Colonic mucosa (tissue), 4 donors: ENCODE measurements at places on chromosomes 4 and X. TPM values are rescaled to one million over a fixed set of nuclear protein-coding genes. Genes with fewer than 3 reads are reported as not detected.

GRCh38 chr4:153008578-153009199 lies 72.6 kb downstream of the FHDC1 start:
- no peaks in the 10 kb centered on the region for H3K36me3 ChIP-seq
- H3K27ac ChIP-seq, result no peak overlapping the region
- no peaks in the 10 kb centered on the region for H3K4me1 ChIP-seq
- DNase-seq, result no peak

GRCh38 chr4:46372878-46373277 lies 17.1 kb downstream of the GABRA2 start:
- no peaks in the 10 kb centered on the region for H3K4me1 ChIP-seq
- H3K4me3 ChIP-seq, result no peak overlapping the region
- H3K36me3 ChIP-seq, result no peaks in the 10 kb centered on the region
- no peaks in the 10 kb centered on the region for H3K27me3 ChIP-seq

DNA sequence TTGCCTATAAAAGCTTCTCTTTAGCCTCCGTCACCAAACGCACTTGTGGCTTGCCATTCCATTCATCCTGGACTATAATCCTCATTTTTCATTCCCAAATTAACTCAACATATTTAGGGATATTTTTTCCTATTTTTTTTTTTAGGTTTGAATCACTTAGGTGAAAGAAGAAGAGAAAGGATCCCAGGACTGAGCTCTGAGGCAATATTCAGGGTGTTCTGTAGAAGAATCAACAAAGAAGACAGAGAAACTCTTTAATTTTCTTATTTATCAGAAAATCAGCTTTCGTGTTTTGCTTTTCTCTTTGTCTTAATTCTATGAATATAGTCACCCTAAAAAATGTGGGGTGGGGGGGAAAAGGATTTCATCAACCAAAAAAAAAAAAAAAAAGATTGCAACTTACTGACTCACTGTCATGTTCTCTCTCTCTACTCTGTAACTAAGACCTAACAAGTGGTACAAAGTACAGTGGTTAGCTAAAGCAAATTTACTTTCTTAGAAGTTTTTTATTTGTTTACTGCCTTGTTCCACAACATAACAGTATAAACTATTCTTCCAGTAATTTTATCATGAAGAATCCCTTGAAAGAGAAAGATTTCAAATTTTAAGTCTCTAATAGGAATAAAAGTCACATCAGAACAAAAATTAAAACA lies 272.0 kb downstream of the DHX15 start:
- H3K4me3 ChIP-seq, result no peak overlapping the region
- no peaks in the 10 kb centered on the region for H3K36me3 ChIP-seq
- DNase-seq, result no peak
- H3K4me1 ChIP-seq, result no peaks in the 10 kb centered on the region
- no peak overlapping the region for H3K27ac ChIP-seq
- no peaks in the 10 kb centered on the region for H3K27me3 ChIP-seq

DNA sequence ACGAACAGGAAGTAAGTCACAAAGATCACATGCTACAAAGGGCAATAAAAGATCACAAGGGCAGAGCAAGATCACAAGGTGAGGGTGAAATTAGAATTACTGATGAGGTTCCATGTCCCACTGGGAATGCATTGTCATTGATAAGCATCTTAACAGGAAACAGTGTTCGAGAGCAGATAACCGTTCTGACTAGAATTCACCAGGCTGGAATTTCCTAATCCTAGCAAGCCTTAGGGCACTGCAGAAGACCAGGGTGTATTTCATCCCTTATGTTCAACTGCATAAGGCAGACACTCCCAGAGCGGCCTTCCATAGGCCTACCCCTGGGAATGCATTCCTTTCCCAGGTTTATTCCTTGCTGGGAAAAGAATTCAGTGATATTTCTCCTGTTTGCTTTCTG lies 980.6 kb upstream of the LCORL start:
- H3K27me3 ChIP-seq, result no peaks in the 10 kb centered on the region
- H3K4me1 ChIP-seq, result no peaks in the 10 kb centered on the region
- no peak overlapping the region for H3K4me3 ChIP-seq
- no peaks in the 10 kb centered on the region for H3K36me3 ChIP-seq

DNA sequence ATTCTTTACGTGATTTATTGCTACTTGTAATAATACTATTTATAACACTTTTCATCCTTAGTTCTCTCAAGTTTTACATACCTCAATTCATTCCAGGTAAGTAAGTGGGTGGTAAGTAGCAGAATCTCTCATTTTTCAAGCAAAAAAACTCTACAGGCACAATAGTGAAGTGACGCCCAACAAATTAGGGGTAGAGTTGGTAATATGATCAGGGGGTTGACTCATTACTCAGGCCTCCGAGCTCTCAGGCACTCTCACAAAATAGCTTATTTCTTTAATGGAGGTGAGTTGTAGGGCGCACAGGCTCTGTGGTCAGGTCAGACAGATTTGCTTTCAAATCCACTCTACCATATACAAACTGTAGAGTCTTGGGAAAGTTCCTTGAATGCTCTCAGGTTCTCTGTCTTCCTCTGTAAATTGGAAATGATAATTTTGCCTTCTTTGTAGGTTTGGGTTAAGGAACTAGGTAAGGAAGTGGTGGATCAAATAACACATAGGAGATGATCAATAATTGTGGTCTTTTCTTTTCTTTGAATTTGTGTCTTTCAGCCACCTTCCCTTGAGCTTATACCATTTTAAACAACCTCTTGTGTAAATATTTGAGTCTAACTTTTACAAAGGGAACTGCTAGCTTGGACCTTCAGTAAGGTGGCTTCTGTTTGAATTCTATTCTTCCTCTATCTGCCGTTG lies 134.9 kb upstream of the LEF1 start:
- no peaks in the 10 kb centered on the region for H3K27me3 ChIP-seq
- H3K27ac ChIP-seq, result no peak overlapping the region
- DNase-seq, result no peak

DNA sequence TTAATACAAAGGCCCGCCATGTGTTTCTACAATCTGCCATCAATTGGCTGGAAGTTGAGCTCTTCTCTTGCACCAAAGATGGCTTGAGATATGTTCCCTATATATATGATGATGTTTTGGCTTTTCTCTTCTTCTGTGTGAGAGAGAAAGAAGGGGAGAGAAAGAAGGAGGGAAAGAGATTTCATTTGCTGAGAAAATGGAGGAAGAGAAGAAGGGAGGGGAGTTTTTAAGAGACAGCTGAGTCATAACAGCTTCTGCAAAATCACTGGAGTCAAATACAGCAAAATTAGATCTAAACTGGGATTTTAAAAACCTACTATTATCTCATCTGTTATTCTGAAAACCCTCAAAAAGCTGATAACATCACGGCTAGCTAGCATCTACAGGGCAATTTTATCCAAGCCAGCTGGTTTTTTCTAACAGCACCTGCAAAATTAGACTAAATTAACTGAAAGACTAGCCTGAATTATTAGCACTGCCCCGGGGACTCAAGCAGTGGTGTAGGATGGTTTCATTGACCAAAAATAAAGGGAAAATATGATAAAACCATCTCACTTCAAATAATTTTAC lies 647.6 kb upstream of the ACTRT1 start:
- H3K27me3 ChIP-seq, result no peaks in the 10 kb centered on the region
- no peak for DNase-seq
- H3K4me1 ChIP-seq, result no peaks in the 10 kb centered on the region
- H3K27ac ChIP-seq, result no peak overlapping the region

DNA sequence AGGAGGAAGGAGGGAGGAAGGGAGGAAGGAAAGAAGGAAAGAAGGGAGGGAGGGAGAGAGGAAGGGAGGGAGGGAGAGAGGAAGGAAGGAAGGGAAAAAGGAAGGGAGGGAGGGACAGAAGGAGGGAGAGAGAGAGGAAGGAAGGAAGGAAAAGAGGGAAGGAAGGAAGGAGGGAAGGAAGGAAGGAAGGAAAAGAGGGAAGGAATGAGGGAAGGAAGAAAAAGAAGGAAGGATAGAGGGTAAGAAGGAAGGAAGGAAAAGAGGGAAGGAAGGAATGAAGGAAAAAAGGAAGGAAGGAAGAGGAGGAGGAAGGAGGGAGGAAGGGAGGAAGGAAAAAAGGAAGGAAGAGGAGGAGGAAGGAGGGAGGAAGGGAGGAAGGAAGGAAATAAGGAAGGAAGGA lies 796.8 kb downstream of the ARAP2 start:
- H3K27me3 ChIP-seq, result no peaks in the 10 kb centered on the region
- no peak overlapping the region for H3K27ac ChIP-seq
- H3K36me3 ChIP-seq, result no peaks in the 10 kb centered on the region
- DNase-seq, result no peak

DNA sequence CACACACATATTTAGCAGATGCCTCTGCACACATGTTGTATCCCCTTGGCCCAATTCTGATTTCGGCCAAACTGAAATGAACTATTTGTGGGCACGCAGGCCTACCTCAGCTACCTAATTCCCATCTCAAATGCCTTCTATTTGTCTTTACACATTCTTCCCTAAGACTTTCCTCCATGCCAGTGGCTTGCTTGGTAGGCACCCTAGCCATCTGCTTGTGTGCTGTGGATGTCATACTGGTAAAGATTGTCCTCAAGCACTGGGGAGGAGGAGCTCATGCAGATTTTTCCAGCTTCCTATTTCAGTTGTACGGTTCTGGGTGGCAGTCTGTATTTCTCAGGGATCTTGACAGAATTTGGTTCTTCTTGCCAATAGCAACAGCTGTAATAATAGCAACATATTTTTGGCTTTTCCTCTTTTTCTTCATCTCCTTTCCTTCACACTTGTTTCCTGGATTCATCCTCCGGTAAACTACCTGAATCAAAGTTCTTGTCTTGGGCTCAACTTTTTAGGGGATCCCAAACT lies 514.3 kb downstream of the ADGRL3 start:
- no peaks in the 10 kb centered on the region for H3K36me3 ChIP-seq
- no peak overlapping the region for H3K4me3 ChIP-seq
- no peaks in the 10 kb centered on the region for H3K4me1 ChIP-seq
- H3K27me3 ChIP-seq, result no peaks in the 10 kb centered on the region
- no peak for DNase-seq

DNA sequence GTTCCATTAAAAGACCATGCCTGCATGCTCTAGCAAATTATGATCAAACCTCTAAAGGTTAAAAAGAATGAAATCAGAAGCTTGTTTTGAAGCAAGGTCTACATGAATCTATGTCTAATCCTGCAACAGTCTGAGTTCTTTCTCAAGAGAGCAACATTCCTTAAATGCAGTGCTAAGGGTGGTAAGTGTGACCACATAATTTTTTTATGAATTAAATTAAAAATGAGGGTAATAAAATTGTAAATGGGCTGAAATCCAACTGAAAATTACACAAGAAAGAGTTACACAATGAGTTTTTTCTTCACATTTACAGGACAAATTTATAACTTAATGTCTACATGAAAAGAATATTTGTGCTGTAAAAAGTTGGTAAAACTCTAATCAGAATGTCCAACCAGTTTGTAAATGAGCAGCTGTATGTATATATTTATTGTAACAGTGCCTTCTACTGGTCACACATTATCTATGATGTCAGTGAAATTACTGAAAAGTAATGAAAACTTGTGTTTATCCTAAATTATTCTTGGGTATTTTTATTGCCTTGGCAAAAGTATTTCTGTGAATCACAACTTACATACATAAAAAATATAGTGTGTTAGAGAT lies 336.3 kb upstream of the PITX2 start:
- no peak overlapping the region for H3K4me3 ChIP-seq
- H3K27me3 ChIP-seq, result no peaks in the 10 kb centered on the region
- no peaks in the 10 kb centered on the region for H3K4me1 ChIP-seq
- no peak overlapping the region for H3K27ac ChIP-seq

GRCh38 chr4:146146918-146147317 lies 28.6 kb upstream of the LSM6 start:
- no peaks in the 10 kb centered on the region for H3K27me3 ChIP-seq
- no peaks in the 10 kb centered on the region for H3K36me3 ChIP-seq
- no peak overlapping the region for H3K4me3 ChIP-seq
- no peak overlapping the region for H3K27ac ChIP-seq
- no peaks in the 10 kb centered on the region for H3K4me1 ChIP-seq
- no peak for DNase-seq

DNA sequence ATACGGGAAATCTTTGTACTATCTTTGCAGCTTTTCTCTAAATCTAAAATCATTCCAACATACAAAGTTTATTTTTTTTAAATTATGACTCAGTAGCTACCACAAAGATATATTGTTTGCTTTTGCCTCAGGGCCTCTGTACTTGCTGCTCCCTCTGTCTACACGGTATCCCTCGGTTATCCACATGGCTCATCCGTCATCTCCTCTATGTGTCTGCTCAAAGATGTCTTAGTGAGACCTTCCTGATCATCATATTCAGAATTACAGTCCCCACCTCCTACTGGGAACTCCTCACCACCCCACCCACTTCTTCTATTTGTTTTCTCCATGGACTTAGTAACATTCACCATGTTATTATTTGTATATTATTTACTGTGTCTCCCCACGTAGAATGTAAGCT lies 107.8 kb downstream of the PARM1 start:
- H3K36me3 ChIP-seq, result no peaks in the 10 kb centered on the region
- DNase-seq, result no peak
- H3K27me3 ChIP-seq, result no peaks in the 10 kb centered on the region
- no peaks in the 10 kb centered on the region for H3K4me1 ChIP-seq
- no peak overlapping the region for H3K4me3 ChIP-seq

GRCh38 chrX:7908821-7909220 lies 18.4 kb downstream of the PNPLA4 start:
- no peak overlapping the region for H3K27ac ChIP-seq
- no peaks in the 10 kb centered on the region for H3K4me1 ChIP-seq
- no peaks in the 10 kb centered on the region for H3K27me3 ChIP-seq
- H3K4me3 ChIP-seq, result no peak overlapping the region
- H3K36me3 ChIP-seq, result no peaks in the 10 kb centered on the region
- no peak for DNase-seq

GRCh38 chr4:157980158-157980557 lies 192.7 kb downstream of the GASK1B start:
- H3K36me3 ChIP-seq, result no peaks in the 10 kb centered on the region
- no peak overlapping the region for H3K4me3 ChIP-seq
- H3K27me3 ChIP-seq, result no peaks in the 10 kb centered on the region
- no peak overlapping the region for H3K27ac ChIP-seq
- no peak for DNase-seq

- H3K27me3 ChIP-seq, result no peaks in the 10 kb centered on the region
- H3K4me3 ChIP-seq, result no peak overlapping the region
- H3K27ac ChIP-seq, result no peak overlapping the region
- DNase-seq, result no peak
- no peaks in the 10 kb centered on the region for H3K4me1 ChIP-seq
- no peaks in the 10 kb centered on the region for H3K36me3 ChIP-seq
These were observed 443.7 kb upstream of the ATOH1 start for GRCh38 chr4:93384887-93385286.

Gene RASGEF1B
- 7.8 TPM for total RNA-seq

Gene GPRIN3
- 22.5 TPM for total RNA-seq

Gene ANKRD37
- total RNA-seq, result 17.3 TPM

Gene DMRTC1
- 0.27 TPM for total RNA-seq

Gene FGFBP2
- 0.96 TPM for total RNA-seq

Gene CT83
- total RNA-seq, result not detected

Gene PDZD4
- 3.2 TPM for total RNA-seq

Gene GPM6B
- 8.6 TPM for total RNA-seq
